ENCODE measurements at places on chromosomes 6 and 20.

DNA sequence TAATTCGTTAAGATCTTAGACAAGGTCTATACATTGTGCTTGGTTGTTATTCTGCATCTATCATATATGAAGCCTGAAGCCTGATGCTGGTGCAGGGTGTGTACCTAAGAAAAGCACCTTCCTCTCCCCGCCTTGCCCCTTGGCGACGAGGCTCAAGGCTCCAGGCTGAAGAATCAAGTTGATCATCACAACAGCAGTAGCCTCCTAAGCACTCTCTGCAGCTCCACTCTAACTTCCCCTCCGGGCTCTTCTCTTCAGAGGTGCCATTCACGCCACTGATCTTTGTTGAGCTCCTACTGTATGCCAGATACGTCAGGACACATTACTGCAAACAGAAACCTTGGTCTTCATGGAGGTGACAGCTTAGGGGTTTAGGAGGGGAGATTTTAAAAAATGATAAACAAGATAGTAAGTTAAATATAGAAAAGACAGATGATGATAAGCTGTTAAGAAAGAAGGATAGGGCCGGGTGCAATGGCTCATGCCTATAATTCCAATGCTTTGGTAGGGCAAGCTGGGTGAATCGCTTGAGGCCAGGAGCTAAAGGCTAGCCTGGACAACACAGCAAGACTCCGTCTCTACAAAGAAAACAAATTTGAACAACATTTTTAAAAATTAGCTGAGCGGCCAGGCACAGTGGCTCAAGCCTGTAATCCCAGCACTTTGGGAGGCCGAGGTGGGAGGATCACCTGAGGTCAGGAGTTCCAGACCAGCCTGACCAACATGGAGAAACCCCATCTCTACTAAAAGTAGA lies 38.4 kb upstream of the ZNF217 start:
- DNase-seq, result no peak

GRCh38 chr6:109373762-109374161 lies 8.5 kb downstream of the CD164 start:
- no peak for DNase-seq

GRCh38 chr20:57999465-58000111 lies 228.9 kb downstream of the ANKRD60 start:
- DNase-seq, result peak; percentile 45

DNA sequence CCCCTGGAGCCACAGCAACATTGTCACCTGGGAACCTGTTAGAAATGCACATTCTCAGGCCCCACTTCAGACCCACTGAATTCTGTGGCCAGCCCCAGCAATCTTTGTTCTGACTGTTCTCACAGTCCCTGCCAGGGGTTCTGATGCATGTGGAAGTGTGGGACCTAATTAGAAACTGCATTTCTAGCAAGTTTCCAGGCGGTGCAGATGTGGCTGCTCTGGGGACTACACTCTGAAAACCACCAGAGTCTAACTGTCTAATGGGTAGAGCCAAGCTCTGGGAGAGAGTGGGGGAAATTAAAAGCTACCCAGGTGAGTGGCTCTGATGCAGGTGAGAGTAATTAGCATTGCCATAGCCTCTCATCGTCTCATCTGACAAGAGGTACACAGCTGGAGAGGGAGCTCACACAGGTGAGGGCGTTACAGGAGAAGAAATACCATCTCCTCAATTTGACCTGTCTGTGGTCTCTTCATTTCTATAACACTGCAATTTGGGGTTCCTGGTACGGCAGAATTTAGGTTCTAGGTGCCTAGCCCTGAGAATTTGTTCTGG lies 66.0 kb downstream of the SNX5 start:
- DNase-seq, result no peak
